HFFc6 (cell line): ENCODE measurements at places on chromosomes 2 and 18.

DNA sequence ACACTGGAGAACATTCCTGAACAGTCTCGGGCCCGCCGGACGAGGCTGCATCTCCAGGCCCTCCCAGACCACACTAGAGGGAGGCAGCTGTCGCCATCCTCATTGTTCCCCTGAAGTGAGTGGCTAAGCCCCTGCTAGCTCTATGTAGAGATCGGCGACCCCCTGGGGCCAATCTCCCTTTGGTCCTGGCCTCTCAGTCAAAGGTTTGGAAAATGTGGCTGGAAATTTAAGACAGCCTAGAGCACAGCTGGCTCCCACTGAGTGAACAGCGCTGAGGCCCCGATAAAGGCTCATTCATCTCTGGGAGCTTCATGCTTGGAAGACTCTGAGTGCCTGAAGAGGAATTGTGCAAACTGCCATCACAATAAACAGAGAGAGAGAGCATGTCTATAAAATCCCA, 360.3 kb downstream of the CLIP4 start:
- DNase-seq: no peak

GRCh38 chr18:24366328-24366727, 31.3 kb downstream of the OSBPL1A start:
- DNase-seq: no peak

DNA sequence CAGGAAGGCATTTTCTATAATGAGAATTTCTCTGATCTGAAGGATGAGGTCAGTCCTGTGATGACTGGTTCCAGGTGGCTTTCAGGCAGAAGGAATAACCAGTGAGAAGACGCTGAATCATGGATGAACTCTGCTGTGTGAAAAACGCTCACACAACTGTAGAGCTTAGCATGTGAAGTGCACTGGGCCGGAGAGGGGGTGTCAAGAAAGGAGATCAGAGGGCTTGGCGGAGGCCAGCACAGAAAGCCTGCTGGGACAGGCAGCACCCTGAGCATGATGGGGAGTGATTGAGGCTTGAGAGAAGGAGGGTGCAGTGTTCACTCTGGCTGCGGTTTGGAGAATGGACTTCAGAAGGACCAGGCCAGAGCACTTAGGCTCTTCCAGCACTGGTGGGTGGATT, 236.5 kb downstream of the TPGS2 start:
- no peak for DNase-seq

DNA sequence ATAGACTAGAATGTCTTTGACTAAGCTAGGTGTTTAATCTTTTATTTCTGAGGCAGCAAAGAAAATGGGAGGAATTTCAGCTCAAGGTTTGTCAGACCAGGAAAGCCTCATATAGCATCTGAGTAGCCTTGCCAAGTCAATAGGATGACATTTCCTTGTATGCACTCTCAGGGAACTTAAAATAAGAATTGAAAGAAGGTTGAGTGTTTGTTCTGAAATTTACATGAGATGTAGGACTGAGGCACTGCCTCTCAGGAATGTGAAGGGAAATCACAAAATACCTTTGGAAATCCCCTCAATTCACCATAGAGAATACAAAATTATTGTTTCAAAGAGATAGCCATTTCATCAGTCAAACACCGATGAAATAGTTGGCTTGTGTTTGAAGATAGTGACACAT, 392.0 kb upstream of the NRP2 start:
- no peak for DNase-seq
